ENCODE measurements at places on chromosomes 1 and 21.

GRCh38 chr1:28193701-28194161 is 17.2 kb upstream of the PTAFR start:
- DNase-seq, result no peak

DNA sequence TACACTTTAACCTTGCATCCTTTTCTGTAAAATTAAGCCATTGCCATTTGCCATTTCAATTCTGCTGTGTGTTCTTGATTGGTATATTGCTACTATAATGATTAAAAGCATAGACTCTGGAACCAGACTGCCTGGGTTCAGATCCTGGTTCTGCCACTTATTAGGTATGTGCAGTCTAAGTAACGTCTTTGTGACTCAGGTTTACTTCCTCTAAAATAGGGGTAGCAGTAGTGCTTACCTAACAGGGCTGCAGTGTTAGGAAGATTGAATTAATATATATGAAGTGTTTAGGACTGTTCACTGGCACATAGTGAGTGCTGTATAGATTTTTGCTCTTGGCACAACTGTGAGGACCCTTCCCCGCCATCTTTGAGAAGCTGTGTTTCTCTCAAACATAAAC is 4.4 kb downstream of the CDC42 start:
- no peak for DNase-seq

DNA sequence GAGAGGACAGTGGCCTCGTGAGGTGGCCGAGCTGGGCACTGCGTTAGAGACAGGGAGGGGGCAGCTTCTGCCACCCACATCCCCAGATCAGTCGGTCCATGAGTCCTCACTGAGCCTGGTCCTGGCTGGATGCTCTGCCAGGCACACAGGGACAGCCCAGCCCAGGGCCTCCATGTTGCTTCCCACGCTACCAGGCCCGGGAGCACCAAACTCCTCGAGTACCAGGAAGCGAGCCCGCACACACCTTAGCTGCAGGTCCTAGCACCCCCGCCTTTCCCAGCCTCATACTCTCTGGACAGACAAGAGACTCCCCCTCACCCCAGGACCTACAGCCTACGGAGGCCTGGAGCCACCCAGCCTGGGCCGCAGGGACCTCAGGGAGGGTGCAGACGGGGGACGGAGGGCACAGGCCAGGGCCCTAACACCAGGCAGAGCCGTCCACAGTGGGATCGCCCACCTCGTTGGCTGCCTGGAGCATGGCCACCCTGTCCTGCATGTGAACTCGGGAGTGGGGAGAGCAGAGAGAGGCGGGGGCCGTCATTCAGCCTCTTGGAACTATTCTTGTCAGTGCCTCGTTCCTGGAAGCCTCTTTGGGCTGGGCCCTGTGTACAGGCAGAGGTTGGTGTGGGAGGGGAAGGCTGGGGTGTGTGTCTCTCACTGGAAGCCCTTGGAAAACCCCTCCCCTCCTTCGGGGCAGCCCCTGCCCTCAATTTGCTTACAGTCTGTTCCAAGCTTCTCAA is 90.9 kb upstream of the RUNX3 start:
- no peak for DNase-seq

GRCh38 chr1:237133921-237134320 is 91.9 kb downstream of the RYR2 start:
- DNase-seq, result no peak

- DNase-seq, result no peak
Observed at GRCh38 chr1:201543871-201544642, 5.1 kb downstream of the NAV1 start.

DNA sequence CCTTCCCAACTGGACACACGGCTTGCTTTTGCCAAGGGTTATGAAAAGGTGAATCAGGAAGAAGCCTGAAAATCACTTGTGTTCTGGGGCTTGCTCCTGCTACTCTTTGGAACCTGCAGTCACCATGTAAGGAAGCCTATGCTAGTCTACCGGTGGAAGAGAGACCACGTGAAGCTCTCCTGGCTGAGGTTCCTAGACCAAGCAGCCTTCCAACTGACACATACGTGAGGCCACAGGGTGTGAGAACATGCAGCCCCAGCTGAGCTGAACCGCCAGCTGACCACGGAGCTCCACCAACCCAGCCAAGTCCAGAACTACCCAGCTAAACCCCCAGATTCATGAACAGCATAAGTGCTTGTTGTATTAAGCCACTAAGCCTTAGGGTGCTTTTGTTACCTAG is 72.8 kb upstream of the KRTAP19-8 start:
- no peak for DNase-seq

- no peak for DNase-seq
Observed at GRCh38 chr1:211591980-211592493, 13.1 kb upstream of the SLC30A1 start.

GRCh38 chr1:115666206-115666605 is 24.4 kb downstream of the VANGL1 start:
- DNase-seq, result no peak

- no peak for DNase-seq
Observed at GRCh38 chr1:204442376-204443259, 31.0 kb upstream of the PPP1R15B start.

GRCh38 chr21:39531064-39531463 is 79.3 kb downstream of the SH3BGR start:
- DNase-seq, result no peak

DNA sequence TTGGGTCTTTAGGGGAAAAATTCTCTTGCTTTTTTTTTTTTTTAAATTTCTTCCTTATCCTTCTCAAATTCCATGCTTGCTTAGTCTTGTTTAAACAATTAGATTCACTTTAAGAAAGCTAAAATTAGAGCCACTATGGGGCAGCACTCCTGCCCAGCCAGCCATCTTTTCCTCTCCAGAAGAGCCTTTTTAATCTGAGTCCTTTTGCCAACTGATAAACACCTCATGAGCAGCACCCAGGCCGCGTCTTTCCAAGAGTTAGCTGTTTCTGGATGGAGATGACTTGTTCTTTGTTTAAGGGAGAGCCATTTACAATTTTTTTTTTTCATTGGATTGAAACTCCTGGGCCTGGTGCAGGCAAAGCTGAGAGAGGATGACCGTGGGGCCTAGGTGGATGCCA is 53.3 kb upstream of the TSPAN2 start:
- DNase-seq, result no peak

DNA sequence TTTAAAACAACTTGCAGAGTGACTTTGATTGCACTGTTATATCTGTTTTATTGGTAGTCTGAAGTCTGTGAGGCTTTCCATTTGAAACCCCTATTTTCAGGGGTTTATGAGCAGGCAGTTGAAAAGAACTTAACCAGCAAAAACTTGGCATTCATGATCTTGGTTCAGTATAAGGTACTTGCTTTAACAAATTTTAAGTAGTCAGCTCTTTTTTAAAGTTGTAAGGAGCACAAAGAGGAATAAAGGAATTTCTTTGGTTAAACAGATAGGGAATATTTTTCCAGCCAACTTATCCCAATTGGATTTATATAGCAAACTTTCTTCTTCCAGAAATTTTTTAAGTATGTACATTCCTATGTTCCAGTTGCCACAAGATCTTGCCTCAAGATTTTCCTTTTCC is 138.2 kb downstream of the RASAL2 start:
- DNase-seq, result no peak

DNA sequence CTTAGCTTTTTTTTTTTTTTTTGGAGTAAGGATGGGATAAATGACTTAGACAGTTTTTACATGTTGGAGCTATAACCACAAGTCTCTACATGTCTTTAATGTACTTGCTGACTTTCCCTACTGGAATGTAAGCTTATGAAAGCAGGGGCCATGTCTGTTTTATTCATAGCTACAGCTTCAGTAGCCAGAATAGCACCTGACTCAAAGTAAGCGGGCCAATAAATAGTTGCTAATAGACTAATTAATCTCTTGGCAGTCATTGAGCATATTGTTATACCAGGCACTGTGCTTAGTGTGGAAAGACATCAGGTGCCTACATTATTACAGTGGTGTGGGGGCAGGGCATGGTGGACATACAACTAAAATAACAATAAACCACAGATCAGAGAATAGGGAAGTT is 84.4 kb upstream of the HOOK1 start:
- no peak for DNase-seq

DNA sequence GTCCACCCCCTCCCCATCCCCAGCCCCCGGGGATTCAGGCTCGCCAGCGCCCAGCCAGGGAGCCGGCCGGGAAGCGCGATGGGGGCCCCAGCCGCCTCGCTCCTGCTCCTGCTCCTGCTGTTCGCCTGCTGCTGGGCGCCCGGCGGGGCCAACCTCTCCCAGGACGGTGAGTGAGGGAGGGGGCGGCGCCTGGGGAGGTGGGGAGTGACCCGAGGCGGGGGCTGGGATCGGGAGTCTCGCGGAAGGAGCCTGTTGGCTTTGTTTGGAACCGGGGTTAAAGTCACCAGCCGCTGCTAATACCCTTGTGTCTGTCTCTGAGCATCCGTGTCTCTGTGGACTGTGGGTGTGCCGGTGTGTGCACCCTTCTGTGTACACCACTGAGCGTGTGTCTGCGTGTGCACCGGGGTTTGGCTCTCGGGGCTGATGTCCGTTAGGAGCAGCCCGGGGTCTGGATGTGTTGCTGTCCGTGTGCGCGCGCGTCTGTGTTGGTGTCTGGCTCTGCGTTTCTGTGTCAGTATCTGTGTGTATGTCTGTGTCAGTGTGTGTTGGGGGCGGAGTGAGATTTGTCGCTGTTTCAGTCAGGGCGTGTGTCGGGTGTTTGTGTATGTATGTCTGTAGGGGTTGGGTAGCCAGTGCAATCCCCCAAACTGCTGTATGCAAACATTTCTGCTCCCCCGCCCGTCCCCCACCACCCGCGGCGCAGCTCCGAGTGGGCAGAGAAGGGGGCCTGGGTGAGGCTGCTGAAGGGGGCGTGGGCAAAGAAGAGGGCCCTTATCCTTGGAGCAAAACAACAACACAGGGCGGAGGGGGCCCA is 480 bp downstream of the CADM3 start:
- DNase-seq, result no peak

DNA sequence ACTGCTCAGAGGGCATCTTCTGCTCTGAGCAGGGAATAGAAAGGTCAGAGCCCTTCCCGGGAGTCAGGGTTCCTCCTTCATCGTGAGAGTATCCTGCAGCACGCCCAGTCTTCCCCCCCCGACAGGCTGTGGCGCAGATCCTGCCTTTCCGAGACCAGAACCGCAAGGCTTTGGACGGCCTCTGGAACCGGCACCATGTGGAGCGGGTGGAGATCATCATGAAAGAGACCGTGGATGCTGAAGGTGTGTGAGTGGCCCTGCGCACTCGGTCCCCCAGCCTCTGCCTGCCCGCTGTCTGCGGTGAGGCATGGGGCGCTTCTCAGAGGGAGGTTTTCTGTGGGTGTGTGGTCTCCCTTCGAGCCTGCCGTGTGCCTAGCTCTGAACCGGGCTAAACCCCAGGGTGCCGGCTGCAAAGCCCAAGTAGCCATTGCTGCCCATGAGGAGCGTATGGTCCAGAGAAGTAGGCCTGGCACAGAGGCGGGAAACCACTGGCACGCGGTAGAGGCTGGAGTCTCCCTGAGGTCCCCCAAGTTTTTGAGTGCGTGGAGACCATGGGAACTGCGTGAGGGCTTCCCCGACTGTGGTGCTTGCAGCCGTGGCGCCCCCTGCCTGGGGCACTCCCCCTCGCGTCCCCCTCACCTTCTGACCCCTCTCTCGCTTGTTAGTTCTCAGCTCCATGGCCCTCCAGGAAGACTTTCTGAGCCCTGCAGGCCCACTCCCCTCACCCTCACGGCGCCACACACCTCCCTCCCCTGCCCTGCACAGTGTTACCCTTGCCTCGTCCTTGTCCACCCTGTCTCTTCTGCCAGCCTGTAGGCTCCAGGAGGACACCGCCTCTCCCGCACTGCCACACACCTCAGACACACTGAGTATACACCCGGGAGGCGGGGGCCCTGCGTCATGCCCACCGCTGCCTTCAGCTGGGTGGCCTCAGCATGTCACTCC is 12.5 kb downstream of the H6PD start:
- DNase-seq, result no peak

GRCh38 chr1:156813298-156813697 is 3.4 kb downstream of the SH2D2A start:
- no peak for DNase-seq

- peak; percentile 13 for DNase-seq
Observed at GRCh38 chr1:111747282-111747734, 8.1 kb upstream of the INKA2 start.

- no peak for DNase-seq
Observed at GRCh38 chr1:15963968-15964648, 11.8 kb downstream of the ZBTB17 start.

- DNase-seq, result no peak
Observed at GRCh38 chr1:228151180-228151925, 1.6 kb downstream of the GJC2 start.

DNA sequence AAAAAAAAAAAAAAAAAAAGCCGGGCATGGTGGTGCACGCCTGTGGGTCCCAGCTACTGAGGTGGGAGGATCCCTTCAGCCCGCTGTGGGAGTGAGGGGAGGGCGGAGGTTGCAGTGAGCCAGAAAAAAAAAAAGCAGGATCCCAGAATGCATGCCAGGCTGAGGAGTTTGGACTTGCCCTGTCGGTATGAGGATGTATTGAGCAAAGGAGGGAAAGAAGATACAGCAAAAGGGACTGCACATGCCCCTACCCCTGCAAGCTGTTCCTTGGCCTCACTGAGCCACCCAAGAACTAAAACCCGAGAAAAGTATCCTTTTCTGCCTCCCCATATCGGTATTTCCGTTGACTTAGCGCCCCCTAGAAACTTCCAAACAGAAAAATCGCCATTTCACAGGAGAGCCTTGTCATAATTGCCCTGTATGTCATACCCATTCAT is 1.3 kb upstream of the GPATCH4 start:
- DNase-seq, result no peak

GRCh38 chr1:20555758-20556120 is 3.4 kb downstream of the FAM43B start:
- DNase-seq, result no peak

GRCh38 chr21:29157080-29157479 is 26.6 kb downstream of the MAP3K7CL start:
- no peak for DNase-seq

GRCh38 chr1:108199781-108200686 is at the start of gene SLC25A24:
Gene SLC25A24 (minus strand): TSS chr1:108200343. CDS start chr1:108200138, 205 bp downstream.
- DNase-seq, result peak; percentile 69

- DNase-seq, result peak; percentile 51
Observed at GRCh38 chr1:217911908-217912307, 280.8 kb downstream of the SPATA17 start.

- no peak for DNase-seq
Observed at GRCh38 chr21:26061437-26061836, 109.1 kb downstream of the APP start.

- DNase-seq, result no peak
Observed at GRCh38 chr1:197967066-197967465, 49.9 kb downstream of the LHX9 start.

DNA sequence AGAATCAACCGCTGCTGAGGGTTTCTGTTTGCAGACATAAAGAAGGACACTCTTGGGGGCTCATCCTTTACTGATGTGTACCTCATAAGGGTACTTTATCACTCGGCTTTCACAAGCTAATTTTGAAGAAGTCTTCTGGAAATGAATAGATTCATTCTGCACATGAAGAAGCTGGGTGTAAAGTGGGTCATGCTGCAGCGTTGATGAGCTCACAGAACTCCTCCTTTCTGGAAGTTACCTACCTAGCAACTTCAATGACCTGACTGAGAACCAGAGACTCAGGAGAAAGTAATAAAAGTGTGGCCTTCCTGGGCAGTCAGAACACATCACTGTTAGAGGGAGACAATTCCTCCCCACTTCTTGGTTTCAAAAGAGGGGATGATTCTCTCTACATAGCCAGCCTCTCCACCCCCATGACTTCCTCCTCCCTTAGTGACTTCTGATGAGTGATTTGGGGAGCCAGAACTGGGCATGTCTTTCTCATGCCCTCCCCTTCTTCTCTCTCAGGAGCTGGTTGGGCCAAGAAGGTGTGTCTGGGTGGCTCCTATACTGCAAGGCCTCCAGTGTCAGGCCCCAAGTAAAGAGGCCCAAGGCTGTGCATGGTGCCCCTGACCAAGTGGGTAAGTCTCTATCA is 27.0 kb downstream of the PCNX2 start:
- DNase-seq, result no peak
